Fibroblast of lung (primary cell): ENCODE measurements at places on chromosomes 11 and 22.
A peak's percentile ranks its signal among the peaks of the same experiment; 100 is the strongest.

GRCh38 chr11:34585735-34586487, 35.0 kb upstream of the EHF start:
- peak; percentile 87 for DNase-seq

DNA sequence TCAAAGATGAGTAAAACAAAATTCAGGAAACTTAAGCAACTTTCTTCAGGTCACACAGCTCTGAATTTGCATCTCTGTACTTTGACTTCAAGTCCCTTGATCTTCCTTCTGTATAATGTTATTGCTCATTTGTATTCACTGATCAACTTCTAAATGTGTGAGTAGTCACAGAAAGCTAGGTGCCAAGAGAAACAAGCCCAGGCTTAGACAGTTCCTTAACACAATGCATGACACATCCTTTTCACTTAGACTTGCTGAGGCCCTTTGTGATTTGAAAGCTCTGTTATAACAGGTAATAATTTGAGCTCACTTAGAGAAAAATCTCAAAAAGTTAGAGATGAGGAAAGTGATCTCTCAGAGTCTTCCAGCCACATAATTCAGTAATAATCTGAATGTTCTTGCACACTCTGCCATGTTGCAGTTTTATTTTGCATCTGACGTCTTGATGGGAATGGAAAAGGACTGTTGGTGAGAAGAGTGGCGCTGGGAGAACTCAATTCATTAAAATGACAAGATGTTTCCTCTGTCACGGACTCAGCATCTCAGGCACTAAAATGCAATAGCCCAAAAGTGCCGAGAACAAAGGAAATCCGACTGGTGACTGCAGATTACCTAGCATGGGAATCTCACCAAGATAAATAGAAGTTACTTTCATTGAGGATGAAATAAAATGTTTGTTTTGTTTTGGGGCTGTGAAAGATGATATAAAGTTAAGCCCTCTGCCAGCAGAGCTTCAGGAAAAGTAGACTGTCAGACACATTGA, 665.3 kb downstream of the OPCML start:
- no peak for DNase-seq

- no peak for DNase-seq
These were observed 12.9 kb upstream of the ADORA2A start for GRCh38 chr22:24414523-24414922.

- DNase-seq, result no peak
These were observed 49.9 kb upstream of the TRIM77 start for GRCh38 chr11:89660234-89660633.

DNA sequence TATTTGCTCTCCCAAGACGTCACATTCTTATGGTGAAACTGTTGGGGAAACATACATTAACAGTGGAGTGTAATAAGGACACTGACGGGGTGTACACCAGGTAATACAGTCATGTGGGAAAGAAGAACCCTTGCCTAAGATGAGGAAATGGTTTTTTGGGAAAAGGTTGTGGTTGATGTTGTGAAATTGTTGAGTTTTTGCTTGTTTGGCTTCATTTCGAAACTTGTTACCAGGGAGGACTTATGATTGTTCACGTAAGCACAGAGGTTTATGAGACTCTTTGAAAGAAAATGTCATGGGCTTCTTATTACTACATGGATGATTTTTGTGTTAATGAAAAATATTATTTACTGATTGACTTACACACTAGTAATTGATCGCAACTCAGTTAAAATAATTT, 16.8 kb downstream of the ANO3 start:
- no peak for DNase-seq

DNA sequence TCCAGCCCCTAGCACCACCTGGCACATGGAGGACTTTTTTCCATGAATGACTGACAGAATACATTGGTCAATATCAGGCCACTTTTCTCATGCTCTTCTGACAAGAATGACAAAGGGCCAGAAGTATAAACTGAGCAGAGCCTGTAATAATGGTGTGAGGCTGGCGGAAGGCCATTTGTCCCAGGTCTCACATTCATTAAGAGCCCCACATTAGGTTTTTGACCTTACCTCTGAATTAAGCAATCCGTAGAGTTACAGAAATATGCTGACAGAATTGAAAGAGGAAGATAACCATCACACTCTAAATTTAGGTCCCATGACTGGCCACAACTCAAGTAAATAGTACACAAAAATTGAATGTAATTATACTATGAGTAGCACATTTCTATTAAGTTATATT, 55.2 kb downstream of the SYT9 start:
- no peak for DNase-seq
